Activated CD4-positive, alpha-beta T cell treated with anti-CD3 and anti-CD28 coated beads for 48 hours (primary cell): ENCODE measurements at places on chromosomes 2 and 18.

DNA sequence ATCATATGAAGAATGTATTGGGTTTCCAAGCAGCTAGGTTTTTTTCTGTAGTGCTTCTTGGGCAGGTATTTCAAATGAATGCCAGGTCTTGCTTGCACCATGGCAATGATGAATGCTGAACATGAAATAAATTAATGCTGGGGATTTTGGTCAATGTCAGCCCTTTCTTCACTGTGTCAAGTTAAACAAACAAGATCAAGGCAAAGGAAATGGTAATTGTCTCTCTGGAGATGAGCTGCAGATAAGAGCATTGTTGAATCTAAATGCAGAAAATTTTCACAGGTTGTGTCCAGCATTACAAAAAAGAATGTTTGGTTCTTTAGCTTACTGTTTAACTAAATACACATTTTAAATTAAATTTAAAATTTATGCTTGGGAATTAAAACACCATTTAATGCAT, 144.3 kb downstream of the GPD2 start:
- no peak for DNase-seq

GRCh38 chr2:135651717-135652116, 89.9 kb upstream of the UBXN4 start:
- no peak for DNase-seq

DNA sequence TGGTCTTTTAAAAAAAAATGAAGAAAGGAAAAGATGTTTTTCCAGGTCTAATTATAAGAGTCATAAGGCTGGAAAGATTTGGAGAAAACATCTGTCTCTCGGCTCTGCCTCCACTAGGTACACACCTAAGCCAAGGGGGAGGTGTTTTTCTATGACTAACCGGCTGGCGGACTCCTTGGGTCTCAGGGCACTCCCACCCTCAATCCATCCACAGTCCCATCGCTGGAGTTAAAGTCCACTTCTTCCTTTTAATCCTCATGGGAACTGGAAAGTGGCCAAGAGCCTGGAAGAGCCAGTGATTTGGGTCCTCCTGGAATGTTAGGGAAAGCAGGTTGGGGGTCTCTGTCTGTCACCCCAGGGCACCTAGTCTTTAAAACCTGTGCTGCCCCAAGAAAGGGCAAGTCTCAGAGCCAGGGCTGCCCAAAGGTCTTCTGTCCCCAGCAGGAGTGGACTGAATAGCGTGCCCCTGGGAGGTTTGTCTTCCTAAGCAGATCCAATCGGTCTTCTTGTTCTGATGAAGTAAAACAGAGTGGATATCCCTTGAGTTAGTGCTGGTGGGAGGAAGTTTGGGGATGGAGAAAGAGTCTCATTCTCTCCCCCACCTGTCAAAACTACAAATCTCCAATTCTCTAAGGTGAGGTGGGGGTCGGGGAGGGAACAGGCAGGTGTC, 66.4 kb downstream of the MCFD2 start:
- DNase-seq = no peak

GRCh38 chr2:196177124-196177523, 5.7 kb upstream of the STK17B start:
- no peak for DNase-seq

DNA sequence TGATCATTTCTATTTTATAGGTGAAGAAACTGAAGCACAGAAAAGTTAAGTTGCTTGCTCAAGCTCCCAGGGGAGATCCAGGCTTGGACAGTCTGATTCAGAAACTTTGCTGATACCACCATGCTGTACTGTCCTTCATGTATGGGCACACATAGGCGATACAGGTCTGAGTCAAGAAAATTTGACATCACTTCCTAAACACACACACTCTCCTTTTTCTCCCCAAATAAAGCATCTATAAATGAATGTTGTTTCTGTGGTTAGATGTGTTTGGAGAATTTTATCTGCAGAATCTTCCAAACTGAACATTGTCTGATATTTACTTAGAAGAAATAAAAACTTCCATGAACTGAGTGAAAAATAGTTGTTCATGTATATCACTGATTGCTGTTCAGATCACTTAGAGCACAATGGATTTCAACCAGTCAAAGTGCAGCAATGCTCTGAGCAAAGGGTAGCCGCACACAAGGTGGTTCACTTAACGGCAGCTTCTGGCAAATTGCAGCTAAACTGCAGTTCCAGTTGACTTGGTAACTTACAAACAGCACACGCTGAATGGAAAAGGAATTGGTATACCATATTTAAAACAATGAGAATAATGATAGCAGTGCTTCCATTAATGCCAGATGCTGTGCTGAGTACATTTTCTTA, 10.0 kb upstream of the AGFG1 start:
- DNase-seq = no peak

DNA sequence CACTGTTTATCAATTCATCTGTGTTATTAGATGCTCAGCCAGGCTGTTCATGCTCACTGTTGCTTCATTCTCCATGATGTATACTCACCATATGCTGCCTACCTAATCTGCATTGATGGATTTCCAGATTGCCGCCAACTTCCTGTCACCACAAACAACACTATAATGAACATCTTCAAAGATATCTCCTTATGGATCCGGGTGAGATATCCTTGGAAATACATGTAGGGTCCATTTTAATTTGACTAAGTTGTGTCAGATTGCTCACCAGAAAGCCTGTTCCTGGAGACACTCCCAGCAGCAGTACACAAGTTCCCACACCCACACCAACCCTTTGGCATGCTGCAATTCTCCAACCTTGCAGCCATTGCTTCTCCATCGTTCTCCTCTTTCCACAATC, 547.5 kb upstream of the TNP1 start:
- DNase-seq = no peak

DNA sequence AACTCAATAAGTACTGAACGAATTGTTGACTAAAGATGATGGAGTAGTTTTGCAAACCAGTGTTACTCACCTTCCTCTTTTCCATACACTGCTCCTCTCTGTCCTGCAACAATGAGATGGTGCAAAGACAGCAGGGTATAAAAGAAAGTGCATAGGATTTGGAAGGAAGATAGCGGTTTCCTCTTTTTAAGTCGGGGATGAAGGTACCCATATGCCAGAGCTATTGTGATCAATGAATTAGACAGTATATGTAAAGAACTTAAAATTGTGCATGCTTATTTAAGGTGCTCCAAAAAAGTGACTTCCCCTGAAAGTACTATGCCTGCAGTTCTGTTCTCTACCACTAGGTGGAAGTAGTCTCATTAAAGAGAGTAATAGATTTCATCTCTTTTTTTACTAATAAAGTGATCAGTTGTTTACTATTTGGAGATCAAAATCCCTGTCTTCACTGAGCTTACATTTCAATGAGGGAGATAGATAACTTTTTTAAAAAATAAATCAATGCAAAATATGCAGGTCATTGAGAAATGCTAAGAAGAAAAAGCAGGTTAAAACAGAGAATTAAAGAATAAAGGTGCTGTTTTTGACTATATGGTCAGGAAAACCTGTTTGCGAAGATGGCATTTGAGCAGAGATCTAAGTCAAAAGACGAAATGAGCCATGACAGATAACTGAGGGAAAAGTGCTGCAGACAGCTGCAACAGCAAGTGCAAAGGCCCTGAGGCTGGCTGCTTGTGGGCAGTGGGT, 339.7 kb upstream of the SLC14A2 start:
- no peak for DNase-seq

DNA sequence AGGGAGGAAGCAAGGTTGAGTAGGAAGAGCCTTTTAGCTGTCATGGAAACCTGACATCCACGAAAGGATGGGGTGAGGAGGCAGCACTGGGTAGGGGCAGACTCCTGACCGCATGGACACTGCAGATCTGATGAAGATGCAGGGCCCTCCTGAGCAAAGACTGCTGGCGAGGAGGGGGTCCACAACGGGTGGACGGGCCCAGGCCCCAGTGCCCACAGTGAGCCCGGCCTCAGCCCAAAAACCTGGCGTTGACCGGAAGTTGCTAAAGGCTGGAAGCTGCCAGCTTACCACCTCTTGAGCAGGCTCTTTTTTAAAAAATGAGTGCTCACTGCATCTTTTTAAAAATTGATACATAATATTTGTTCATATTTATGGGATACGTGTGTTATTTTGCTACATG, 247.3 kb downstream of the SH3BP4 start:
- DNase-seq = no peak
